Substantia nigra (tissue), 51 donors: ENCODE measurements at places on chromosomes 1 and 21.
A peak's percentile ranks its signal among the peaks of the same experiment; 100 is the strongest.

DNA sequence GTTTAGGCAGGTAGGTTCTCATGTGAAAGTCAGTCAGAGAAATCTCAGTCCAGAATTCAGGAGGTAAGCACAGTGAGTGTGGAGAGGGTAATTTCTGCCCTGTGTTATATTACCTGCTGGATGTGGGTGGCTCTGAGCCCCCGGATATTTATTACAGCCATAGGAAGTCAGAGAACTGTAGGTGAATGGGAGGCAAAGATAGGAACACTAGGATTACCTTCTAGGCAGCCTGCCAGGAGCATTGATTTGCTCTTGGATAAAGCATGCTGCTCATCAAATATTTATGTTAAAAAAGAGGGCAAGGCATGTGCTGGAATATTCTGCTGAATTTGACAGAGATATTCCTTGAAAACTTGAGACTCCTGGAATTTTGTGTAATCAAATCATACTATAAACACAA is 8.5 kb downstream of the GNG12 start:
- DNase-seq, result no peak

DNA sequence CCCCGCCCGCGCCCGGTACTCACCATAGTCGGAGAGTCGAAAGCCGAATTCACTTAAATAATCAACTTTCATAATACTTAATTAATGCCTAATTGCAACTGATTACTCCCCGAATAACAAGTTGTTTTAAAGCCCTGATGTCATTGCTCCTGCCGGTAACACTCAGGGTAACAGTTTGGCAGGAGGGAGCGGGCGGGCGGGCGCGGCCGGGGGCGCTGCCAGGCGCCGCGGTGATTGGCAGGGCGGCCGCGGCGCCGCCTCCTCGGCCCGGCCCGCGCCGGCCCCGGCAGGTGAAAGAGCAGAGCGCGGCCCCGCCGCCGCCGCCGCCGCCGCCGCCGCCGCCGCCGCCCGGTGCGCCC is 102.2 kb downstream of the CASZ1 start:
- DNase-seq, result peak; percentile 45

DNA sequence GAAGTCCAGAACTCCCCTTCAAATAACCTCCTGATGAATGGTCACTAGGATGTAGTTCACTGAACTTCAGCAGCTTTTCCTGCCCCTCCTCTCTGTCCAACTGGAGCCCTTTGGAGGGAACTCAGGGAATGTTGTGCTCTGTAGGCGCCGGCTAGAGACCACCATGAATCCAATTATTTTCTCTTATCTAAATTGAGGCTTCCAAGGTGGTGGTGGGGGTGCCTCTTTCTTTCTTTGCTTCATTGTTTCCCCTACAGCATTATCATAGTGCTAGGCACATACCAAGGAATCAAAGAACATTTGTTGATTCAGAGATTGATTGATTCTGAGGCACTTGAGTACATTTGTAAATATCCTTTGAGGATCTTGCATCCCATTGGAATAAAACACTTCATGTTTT is 426.6 kb upstream of the PLXNA2 start:
- DNase-seq, result no peak

DNA sequence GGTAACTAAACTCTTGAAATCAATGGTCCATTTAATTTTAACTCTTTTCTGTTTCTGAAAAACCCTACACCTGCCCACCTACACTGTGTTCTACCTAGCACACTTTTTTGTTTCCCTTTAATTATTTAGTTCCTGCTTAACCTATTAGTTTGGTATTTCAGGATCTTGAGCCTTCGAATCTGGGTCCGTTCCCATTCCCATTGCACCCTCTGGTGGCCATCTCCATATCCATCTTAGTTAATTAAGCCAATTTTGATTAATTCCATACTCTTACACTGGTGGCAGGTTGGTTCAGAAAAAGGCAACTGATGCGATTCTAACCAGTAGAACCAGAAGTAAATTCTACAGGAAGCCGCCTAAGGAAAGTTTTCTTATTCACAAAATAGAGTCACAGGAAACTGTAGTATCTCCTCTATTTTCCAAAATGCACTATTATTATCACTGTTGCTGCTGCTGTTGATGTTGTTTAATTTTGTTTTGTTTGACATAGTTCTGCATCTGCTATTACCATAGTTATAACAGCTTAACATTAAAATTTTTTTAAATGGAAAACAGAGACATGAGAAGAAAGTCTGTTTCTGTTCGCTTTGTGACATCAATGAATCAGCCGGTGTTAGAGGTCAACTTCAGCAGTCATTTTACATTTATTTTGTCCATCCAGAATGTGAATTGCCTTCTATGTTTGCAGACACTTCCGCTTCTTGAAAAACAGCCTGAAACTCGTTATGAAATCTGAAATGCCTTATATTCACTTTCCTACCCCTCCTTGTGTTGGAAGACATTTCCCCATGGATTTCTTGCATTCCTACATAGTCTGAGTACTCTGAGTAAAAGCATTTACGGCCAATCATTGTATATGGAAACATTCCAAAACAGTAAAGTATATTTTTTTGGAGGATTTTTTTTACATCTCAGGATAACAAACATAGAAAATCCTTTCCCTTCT is 115.5 kb upstream of the NCAM2 start:
- no peak for DNase-seq

DNA sequence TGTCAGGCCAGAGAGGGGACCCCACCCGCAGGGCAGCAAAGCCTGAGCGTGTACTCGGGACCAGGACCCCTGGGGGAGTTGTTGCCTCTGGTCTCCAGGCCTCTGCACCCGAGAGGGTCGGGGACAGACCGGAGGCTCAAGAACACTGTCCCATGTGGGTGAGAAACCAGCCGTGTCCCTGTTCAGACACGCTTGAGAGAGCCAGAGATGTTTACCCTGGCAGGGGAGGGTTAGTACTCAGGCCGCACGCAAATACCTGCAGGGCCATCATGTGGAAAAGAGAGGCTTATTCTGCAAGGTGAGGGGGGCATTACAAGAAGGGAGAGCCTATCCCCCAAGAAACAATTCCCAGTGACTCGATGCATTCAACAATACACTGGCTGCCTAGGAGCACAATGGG is 74.0 kb upstream of the ARHGEF16 start:
- no peak for DNase-seq

DNA sequence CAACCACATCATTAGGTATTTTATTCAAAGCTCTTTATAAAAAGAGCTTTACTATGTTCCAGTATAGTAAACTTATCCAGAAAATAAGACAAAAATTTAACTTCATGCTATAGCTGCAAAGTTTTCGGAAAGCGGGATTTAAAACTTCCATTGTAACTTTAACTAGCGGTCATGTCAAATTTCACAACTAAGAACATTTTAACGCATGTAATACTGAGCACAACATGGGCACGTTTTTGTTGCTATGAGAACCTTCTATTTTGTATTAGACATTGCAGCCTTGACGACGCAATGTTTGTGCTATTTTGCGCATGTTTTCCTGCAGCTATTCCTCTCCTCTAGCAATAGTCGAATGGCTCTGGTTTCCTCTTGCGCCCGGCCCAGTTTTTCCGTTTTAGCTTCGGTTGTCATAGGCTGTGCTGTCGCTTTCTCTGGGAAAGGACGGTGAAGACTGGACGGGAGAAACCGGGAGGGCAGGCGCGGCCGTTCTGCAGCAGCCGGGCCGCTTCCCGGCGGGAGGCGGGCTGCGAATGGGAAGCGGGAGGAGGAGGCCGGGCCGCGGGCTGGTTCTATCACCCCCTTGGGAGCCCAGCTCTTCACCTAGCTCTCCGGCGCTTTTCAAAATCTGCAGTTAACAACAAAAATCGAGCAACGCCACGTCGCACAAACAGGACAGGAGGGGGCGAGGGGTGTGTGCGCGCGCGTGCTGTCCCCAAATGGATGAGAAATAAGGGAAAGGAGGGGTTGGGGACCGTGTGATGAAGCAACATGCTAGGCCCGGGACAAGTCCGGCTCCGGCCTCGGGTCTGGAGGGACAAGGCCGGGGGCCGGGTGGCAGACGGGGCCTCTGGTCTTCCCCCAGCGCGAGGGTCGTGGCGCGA is 105.3 kb upstream of the HNRNPU start:
- no peak for DNase-seq

GRCh38 chr1:42943166-42943565 is 15.5 kb downstream of the SLC2A1 start:
- DNase-seq, result no peak

DNA sequence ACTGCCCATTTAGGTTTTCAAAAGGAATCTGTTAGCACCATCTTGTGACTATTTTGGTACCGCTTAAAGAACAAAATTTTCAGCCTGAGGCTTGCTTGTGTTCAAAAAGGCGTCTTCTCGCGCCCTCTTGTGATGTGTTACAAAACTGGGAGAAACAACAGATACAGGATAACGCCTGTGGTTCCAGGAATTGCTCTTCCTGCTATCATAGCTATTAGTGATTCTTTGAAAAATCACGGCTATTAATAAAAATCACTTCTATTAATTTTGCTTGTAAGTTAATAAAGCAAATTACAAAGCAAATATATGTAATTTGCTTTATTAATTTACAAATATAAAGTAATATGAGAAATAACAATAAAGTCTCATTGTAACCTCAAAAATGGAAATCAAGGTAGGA is 82.2 kb upstream of the ABCD3 start:
- DNase-seq, result peak; percentile 8

- no peak for DNase-seq
Measured at GRCh38 chr1:243799908-243800307, 50.1 kb downstream of the AKT3 start.
